ENCODE measurements at places on chromosomes 13 and 19. TPM values are rescaled to one million over a fixed set of nuclear protein-coding genes. Genes with fewer than 3 reads are reported as not detected.

The ANKLE1 gene
- 0.12 TPM for polyA plus RNA-seq

The ZNF441 gene
- 6.5 TPM for polyA plus RNA-seq

The ZSCAN1 gene
- not detected for polyA plus RNA-seq

The TJP3 gene
- not detected for polyA plus RNA-seq

The PSG3 gene
- polyA plus RNA-seq: 0.42 TPM

The PRTN3 gene
- not detected for polyA plus RNA-seq

The CASP14 gene
- not detected for polyA plus RNA-seq

DNA sequence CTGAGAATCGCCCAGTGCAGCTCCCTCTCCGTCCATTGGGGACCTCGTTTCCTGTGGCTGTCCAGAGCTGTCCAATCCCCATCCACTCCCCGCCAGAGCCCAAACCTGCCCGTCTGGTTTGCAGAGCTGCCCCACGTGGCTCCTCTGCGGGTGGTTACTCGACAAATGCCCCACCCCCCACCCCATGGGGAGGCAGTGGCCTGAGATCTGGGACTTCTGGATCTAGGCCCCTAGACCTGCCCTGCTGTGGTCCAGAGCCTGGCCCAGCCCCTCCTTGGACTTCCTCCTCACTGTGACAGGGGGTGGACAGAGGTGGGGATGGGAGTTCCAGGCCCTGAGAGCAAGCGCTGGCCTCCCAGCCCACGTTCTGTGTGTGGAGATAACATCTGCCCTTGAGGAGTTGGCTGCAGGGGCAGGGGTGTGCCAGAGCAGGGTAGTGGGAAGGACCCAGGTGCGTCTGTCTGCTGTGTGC lies 29.1 kb downstream of the PAK4 start:
- H3K4me3 ChIP-seq: no peak overlapping the region
- H3K27ac ChIP-seq: no peak overlapping the region
- H3K27me3 ChIP-seq: no peaks in the 10 kb centered on the region
- H3K4me1 ChIP-seq: peaks cover 22% of the 10 kb centered on the region

- no peak overlapping the region for H3K27ac ChIP-seq
- no peak for DNase-seq
- H3K4me3 ChIP-seq: no peak overlapping the region
- no peaks in the 10 kb centered on the region for H3K4me1 ChIP-seq
Measured at GRCh38 chr19:28426110-28426729, 786.7 kb downstream of the UQCRFS1 start.

DNA sequence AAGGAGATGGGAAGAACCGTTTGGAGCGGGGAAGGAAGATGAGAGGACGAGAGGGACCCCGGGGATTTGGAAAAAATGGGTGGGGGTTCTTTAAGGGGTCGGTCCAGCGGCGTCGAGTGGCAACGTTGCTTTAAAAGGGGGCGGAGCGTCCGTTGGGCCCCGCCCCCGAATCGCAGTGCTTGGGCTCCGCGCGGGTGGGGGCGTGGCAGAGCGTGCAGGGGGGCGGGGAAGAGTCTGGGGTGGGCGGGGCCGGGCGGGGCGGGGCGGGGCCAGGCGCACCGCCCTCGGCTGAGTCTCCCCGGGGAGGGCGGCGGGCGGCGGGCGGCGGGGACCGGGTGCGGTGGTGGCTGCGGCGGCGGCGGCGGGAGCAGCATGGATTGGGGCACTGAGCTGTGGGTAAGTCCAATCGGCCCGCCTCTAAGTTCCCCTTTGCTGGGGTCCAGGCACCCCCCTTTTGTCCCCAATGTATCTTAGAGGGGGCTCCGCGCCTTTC lies at the start of gene TRIP10:
TRIP10 (plus strand) TSS at position 291 of the 493 bp plus-strand sequence; CDS start at position 373, 82 bp downstream.
- peak within 1 kb of the TSS; percentile 89 for H3K27ac ChIP-seq
- H3K4me3 ChIP-seq: peak within 1 kb of the TSS; percentile 60
- peaks cover 25% of the 10 kb centered on the region for H3K4me1 ChIP-seq
- peak; percentile 93 for DNase-seq

DNA sequence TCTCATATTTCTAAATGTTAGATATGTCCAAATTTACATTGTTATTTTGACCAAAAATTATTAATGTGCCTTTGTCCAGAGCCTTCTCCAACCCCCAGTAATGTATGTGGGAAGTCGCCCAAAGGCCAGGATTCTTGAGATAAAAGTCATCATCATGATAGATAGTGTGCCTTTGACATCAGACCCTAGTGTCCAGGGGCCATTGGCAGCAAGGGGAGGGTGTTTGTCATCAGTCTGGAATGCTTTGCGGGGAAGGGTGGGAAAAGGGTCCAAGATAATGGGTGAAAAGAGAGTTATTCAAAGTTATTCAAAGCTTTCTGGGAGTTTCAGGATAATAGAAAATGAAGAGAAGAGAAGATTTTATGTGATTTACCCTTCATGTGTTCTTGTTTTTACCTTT lies 909.5 kb upstream of the GPC6 start:
- no peaks in the 10 kb centered on the region for H3K27me3 ChIP-seq
- no peaks in the 10 kb centered on the region for H3K36me3 ChIP-seq
- no peak for DNase-seq
- H3K4me3 ChIP-seq: no peak overlapping the region
- no peaks in the 10 kb centered on the region for H3K4me1 ChIP-seq

GRCh38 chr19:32910094-32910493 lies 40.5 kb upstream of the SLC7A9 start:
- no peak overlapping the region for H3K27ac ChIP-seq
- H3K4me3 ChIP-seq: no peak overlapping the region
- H3K4me1 ChIP-seq: no peaks in the 10 kb centered on the region
- DNase-seq: no peak

DNA sequence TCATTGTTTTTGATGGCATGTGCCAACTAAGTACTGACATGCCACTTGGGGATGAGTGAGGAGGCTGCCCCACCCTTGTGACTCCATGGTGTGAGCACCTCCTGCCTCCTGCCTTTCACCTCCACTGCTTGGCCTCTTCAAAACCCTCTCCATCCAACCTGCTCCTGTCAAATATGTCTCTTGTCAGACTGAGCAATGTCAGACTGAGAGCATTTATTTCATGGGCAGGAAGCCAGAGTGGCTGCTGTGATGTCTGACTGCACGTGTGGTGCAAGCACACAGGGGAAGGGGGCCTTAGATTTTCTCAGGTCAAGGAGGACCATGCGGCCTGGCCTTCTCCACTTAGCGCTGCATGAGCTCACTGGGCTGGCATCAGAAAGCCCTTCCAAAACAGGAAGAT lies 68.3 kb downstream of the STARD13 start:
- no peak for DNase-seq
- no peak overlapping the region for H3K27ac ChIP-seq
- H3K36me3 ChIP-seq: no peaks in the 10 kb centered on the region
- H3K4me1 ChIP-seq: peaks cover 10% of the 10 kb centered on the region

DNA sequence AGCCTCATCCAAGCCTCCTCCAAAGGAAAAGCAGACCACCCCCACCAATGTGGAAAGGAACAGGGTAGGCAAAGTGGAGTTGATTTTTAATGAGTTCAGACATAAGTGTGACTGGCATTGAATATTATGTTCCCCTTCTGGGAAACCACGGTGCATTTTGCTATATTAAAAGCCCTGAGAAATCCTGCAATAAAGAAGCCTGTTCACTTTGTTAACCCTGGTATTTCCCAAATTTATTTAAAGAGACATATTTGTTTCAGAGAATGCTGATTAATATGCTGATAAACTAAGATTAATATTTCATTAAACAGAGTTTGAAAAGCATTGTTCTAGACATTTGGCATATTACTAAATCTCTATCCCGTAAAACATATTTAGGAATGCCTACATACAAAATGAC lies 151.4 kb downstream of the FGF14 start:
- no peaks in the 10 kb centered on the region for H3K4me1 ChIP-seq
- no peak overlapping the region for H3K4me3 ChIP-seq
- DNase-seq: no peak
- no peaks in the 10 kb centered on the region for H3K27me3 ChIP-seq
- no peaks in the 10 kb centered on the region for H3K36me3 ChIP-seq

DNA sequence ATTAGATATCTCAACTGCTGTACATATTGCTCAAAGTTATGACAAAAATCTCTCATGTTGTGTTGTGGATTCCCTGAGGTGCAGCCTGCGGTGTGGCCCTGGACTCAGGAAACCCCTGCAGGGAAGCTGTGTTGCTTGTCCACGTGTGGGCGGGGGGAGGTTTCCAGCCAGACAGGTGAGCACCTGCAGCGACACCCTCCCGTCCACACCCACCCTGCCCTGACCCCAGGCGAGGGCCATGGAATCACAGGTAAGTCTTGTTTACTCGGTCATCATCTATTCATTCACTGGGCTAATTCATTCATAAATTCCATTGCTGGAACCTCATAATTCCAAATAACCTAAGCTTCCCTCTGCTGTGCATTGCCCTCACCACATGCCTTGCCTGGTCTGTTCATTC lies 14.1 kb downstream of the PLPP2 start:
- no peak overlapping the region for H3K27ac ChIP-seq
- H3K4me1 ChIP-seq: no peaks in the 10 kb centered on the region
- H3K36me3 ChIP-seq: no peaks in the 10 kb centered on the region
- no peak for DNase-seq
- no peak overlapping the region for H3K4me3 ChIP-seq

DNA sequence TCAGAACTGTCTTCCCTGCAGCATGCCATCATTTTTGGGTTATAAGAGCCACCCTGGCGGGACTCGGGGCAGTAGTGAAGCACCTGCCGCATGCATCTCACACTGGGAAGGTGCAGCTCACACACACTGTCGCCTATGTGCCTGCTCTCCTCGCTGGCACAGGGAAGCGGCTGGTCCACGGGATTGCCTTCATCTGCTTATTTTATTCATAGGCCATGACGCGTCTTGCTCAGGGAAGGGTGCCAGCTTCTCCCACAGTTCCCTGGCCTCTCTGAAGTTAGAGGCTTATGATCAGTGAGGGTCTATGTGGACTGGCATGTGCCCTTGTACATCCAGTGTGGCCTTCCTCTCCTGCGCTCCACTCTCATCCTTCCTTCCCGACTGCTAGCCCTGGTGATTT lies 150.0 kb downstream of the KLF12 start:
- no peaks in the 10 kb centered on the region for H3K4me1 ChIP-seq
- no peak for DNase-seq
- no peaks in the 10 kb centered on the region for H3K27me3 ChIP-seq

DNA sequence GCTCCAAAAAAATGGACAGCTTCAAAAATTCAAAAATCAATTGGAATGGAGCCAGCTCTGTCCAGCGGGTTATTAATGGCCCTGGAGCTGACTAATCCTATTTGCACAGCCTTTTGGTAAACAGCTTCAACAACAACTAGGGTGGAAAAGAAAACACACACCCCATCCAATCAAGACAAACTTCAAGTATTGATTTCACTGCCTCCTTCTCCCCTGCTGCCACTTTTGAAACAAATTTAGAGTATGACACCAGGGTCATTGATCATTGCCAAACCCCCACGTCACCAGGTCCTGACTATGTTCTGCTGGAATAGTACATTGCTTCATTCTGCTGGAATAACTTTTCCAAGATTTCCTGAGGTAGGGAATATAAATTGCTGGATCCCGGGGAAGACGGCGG lies 56.8 kb upstream of the GTF3A start:
- no peaks in the 10 kb centered on the region for H3K36me3 ChIP-seq
- no peak for DNase-seq
- no peaks in the 10 kb centered on the region for H3K27me3 ChIP-seq
- no peak overlapping the region for H3K4me3 ChIP-seq
- H3K27ac ChIP-seq: no peak overlapping the region
- no peaks in the 10 kb centered on the region for H3K4me1 ChIP-seq

DNA sequence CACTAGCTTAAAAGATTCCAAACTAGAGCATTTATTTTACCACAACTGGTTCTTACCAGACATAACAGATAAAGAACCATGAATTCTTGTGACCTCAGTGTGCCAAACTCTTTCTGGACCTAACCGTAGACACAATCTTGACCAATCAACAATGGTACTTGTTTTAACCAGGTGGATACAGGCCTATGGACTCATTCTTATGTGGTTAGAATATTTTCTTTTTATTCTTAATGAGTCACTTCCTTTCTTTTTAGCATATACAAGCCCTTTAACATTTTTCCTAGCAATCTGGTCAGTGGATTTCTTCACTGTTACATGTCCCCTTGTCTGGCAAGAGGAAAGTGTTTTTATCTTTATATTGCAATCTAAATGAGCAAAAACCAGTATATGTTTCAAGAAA lies 792.1 kb upstream of the SPRY2 start:
- DNase-seq: no peak
- no peak overlapping the region for H3K27ac ChIP-seq
- H3K4me3 ChIP-seq: no peak overlapping the region
- no peaks in the 10 kb centered on the region for H3K27me3 ChIP-seq

GRCh38 chr19:18208098-18208951 lies 4.5 kb upstream of the RAB3A start:
- DNase-seq: peak; percentile 76
- H3K27ac ChIP-seq: no peak overlapping the region
- H3K27me3 ChIP-seq: no peaks in the 10 kb centered on the region
- H3K4me1 ChIP-seq: peaks cover 2% of the 10 kb centered on the region

GRCh38 chr13:65188721-65189120 lies 2041.4 kb downstream of the PCDH9 start:
- H3K36me3 ChIP-seq: no peaks in the 10 kb centered on the region
- no peak overlapping the region for H3K4me3 ChIP-seq
- DNase-seq: no peak

GRCh38 chr13:48216204-48216711 lies 16.7 kb upstream of the ITM2B start:
- H3K36me3 ChIP-seq: no peaks in the 10 kb centered on the region
- no peak overlapping the region for H3K4me3 ChIP-seq
- no peak for DNase-seq
- H3K27me3 ChIP-seq: no peaks in the 10 kb centered on the region
- H3K4me1 ChIP-seq: peaks cover 5% of the 10 kb centered on the region

DNA sequence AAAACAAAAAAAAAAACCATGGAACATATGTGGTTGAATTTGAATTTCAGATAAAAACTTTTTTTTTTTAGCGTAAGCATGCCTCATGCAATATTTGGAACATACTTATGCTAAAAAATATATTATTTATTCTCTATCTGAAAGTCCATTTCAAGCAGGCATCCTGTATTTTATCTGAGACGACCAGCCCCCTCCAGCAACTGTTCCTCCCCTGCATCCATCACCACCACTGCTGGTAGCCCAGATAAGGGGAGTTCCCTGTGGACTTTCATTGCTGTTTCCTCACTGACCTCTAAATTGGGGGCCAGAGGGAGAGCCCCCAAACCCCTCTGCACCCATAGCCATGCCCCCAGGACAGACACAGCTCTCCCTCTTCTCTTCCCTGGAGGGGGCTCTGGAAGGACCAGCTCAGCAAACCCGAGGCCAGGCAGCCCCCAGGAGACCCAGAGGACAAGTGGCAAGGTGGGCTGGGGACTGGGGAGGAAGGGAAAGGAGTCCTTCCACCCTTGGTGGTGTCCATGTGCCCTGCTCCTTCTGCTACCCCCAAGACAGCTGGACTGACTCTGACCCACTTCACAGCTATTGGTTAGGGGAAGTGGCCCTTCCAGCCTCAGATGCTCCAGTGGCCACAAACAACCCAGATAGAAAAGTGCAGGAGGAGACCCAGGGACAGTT lies 6.6 kb upstream of the SIGLEC12 start:
- H3K36me3 ChIP-seq: no peaks in the 10 kb centered on the region
- no peaks in the 10 kb centered on the region for H3K4me1 ChIP-seq
- H3K27ac ChIP-seq: no peak overlapping the region
- H3K4me3 ChIP-seq: no peak overlapping the region

All from ovary (tissue), 10 donors.